ENCODE measurements at places on chromosomes 3 and 15.

DNA sequence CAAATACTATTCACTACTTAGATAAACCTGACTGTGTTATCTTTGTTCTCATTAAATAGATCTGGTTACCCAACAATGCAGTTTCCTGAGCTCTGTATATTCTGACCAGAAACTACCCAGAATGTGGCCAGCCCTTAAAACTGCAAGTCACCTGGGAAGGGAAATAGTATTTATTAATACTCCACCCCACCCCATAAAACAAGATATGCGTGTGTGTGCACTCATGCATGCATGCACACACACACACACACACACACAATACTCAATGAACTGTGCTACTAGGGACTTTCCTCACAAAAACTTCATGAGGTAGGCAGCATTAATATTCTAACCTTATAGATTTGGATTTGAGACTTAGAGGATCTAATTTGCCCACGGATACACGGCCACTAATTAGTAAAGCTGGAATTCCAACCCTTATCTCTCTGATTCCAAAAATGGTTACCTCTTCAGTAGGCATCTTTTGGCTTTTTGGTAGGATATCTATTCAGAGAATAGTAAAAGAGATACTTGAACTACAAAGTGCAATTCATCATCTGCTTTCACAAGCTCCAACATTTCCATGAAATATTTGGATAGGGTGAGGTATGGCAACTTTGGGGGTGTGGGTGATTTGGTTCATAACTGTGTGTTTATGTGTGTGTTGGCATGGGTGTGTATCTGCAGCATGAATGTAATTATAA is 197.0 kb upstream of the CFAP20DC start:
- no peak for DNase-seq

DNA sequence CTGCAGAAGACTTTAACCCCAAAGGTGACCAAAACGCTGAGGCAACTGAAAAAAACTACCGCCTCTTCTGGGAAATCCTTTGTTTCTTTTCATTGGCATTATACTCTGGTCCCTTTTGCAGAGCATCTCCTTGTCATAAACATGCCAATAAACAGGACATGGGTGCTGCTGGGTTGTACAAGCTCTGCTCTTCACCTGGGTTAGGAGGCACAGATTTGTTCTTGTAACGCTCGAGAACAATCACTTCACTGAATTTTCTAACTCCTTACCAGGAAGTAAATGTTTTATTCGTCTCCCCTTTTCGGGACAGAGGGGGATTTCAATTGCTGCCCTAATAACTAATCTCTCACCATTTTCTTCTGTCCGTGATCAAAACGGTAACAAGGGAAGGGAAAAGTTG is 1.3 kb downstream of the PLCH1 start:
- no peak for DNase-seq

GRCh38 chr3:152317956-152318355 is 49.2 kb downstream of the MBNL1 start:
- no peak for DNase-seq

DNA sequence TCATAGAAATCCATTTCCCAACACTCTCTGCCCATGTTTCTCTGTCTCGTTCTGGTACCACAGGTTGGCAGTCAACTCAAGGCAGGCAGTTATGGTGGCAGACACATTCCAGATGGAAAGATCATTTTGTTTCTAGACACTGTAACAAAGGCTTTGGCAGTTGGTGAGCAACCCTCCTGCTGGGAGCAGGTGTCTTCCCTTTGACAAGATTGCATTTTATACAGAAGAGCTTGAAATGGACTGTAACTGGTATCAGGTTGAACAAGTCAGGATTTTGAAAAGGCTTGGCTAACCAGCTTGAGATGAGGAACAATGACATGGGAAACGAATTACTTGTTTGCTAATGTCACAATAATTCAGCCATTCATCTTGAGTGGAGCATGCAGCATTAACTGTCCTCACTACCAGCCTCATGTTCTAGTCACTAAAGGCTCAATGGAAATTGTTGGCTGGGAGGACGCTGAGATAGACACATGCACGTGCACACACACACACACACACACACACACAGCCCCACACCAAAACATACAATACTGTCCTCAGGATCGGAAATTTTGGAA is 170.0 kb downstream of the SEMA6D start:
- no peak for DNase-seq

- DNase-seq, result no peak
Measured at GRCh38 chr3:72339670-72340030, 508.6 kb downstream of the SHQ1 start.

Measured in CD4-positive, alpha-beta T cell treated with Interferon gamma for 1 hour (primary cell).